Activated gamma-delta T cell treated with Interleukin-2 at 50 U/mL for 16 hours (primary cell): ENCODE measurements at places on chromosomes 13 and 19.

DNA sequence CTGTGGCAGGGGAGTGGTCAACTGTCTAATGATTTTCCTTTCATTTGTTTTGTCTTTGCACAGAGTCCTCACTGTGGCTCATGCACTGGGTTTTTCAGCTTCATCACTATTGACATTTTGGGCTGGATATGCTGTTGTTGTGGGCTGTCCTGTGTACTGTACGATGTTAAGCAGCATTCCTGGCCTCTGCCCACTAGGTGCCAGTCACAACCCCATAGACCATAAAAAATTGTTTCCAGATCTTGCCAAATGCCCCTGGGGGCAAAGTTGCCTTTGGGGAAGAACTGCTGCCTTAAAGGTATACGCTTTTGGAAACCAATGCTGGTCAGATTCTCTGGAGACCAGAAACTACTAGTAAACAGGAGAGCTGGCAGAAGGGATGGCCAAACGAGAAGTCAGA is 310.4 kb downstream of the SPRY2 start:
- DNase-seq = no peak

DNA sequence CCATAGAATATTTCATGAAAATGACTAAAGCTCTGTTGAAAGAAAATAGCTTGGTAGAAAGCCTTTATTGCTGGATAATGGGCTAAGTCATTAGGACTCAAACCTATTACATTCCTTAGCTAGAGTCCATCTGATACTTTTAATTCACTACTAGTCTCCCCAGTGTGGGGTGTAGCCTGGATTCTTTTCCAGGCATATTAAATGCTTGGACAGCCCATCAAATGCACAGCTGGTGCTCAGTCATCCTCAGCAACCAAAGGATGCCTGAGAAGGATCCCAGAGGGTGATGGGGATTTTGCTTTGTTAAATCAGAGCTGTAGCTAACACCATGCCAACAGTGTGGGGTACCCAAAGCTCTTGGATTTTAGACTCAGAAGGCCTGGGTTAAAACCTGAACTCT is 153.5 kb downstream of the DLEU7 start:
- DNase-seq = no peak

GRCh38 chr19:58572026-58572817 is 913 bp downstream of the MZF1 start:
- DNase-seq = no peak

DNA sequence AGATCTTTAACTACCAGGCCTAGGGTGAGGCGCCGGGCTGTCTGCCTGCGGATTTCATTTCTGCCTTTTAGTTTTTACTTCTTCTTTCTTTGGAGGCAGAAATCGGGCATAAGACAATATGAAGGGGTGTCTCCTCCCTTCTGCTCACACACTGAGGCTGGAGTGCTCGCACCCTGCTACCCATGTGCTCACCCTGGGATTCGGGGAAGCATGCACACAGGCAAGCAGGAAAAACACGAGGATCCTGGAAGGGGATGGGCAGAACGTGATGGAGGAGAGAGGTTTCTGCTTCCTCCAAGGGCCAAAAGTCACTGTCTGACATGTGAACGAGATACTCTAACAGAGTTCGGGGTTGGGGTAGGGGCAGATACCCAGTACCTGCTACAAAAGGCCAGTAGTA is 28.4 kb downstream of the ZNF823 start:
- DNase-seq = no peak

DNA sequence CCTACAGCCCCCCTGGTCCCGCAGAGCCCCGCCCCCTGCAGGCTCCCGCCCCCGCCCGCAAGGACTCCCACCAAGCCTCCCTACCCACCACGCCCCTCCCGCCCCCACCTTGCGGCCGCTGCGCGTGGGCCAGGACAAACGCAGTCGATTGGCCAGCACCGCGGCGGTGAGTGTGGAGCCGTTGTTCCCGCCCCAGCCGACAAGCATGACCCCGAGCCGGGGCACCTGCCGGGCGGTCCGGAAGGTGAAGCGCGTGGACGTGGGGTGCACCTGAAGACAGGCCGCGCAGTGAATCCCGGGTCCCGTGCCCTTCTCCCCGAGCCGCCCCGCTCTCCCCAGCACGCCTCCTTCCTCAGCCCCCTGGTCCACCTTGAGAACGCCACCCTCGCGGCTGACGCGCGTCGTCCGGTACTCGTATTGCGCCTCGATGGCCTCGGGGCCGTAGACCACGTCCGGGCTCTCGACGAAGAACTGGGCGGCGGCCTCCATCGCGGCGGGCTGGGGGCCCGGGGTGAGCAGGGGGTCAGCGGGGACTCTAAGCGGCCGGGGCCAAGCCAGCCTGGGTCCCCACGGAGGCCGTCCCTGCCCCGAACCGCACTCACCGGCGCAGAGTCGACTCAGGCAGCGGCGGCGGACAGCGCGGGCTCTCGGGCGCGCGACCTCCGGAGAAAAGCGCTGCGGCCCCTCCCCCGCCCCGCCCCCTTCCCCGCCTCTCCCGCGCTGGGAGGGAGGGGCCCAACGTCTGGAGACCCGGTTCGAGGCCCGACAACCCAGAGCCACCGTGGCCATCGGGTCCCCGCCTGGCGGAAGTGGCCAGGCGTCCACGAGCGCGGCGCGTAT is at the start of gene ISYNA1:
Gene ISYNA1 (minus strand): TSS at position 643 of the 840 bp plus-strand sequence. CDS start 154 bp downstream, at position 489.
- DNase-seq = peak; percentile 54

- no peak for DNase-seq
Measured at GRCh38 chr19:18153556-18154134, 682 bp downstream of the PIK3R2 start.

DNA sequence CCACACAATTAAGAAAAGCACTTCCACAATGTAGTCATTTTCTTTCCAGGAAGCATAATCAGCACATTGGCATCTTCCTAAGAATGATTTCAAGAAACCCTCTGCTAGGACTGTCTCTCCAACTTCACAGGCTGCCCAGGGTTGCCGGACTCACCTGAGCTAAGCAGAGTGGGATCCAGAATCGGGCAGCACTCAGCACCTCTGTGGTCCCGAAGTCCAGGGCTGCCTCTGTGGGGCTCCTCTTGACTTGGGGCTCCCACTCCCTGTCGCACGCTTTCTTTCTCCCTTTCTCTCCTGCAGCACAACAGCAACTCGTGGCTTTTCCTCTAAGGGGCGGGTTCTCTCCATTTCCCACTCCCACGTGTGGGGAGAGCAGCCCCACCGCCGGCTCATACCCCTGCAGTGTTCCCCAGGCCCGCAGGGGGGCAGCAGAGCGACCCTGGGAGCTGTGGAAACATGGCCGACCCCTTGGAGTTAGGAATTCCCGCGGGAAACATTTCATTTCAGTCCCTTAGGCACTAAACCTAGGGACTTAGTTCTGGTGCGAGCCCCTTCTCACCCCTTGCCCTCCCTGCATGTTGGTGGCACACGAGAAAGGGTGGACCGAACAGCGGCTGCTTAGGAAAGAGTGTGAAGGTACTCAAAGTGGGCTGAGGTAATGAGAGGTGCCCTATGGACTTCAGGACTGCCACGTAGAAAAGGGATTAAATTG is at the start of gene TMEM272:
Gene TMEM272 (minus strand): TSS at position 316 of the 712 bp plus-strand sequence. CDS start 6,647 bp downstream, outside the sequence.
- peak; percentile 38 for DNase-seq

- DNase-seq = peak; percentile 96
Measured at GRCh38 chr19:2050991-2051772, at the start of gene MKNK2. TSS of gene MKNK2 (minus strand) at chr19:2051244. CDS start at chr19:2050851, 393 bp downstream.

DNA sequence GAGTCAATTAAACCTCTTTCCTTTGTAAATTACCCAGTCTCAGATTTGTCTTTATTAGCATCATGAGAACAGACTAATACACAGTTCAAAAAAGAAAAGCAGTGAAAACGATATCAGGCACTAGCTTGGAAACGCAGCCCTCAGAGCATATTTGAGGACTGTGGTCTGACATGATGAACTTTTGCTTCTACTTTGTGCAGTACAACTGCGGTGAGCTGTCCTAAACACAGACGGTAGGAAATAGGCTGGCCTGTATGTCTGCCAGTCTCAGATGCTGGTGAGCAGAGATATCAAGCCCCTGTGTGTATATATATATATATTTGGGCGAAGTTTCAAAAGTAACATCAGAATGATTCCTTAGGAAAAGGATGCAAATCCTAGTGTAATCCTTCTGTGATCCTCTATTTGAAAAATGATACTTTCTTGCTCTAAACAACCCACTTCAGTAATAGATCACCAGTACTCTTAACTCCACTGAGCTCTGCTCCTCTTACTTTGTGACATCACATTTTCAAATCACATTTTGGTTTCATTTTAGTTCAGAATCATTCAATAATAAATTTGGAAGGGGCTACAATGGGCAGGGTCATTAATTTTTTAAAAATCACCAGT is 74.4 kb downstream of the TNFRSF19 start:
- DNase-seq = no peak

GRCh38 chr19:17883627-17884410 is 12.1 kb downstream of the SLC5A5 start:
- no peak for DNase-seq

GRCh38 chr19:16463991-16464575 is 7.7 kb downstream of the EPS15L1 start:
- DNase-seq = no peak

- DNase-seq = no peak
Measured at GRCh38 chr19:48756686-48757085, 1.4 kb downstream of the FGF21 start.

DNA sequence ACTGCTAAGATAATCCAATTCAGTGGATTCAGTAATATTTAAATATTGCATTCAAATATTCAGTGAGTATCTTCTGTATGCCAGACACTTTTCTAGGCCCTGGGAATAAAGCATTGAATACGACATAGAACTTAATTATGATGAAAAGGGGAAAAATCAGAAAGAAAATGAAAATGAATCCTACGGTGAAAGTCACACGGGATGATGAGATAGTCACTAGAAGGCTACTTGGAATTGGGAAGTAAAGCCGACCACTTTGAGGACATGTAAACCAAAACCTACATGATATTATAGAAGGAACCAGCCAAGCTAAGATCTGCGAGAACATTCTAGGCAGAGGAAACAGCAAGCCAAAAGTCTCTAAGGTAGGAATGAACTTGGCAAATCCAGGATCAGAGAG is 10.1 kb downstream of the DPY19L3 start:
- no peak for DNase-seq

DNA sequence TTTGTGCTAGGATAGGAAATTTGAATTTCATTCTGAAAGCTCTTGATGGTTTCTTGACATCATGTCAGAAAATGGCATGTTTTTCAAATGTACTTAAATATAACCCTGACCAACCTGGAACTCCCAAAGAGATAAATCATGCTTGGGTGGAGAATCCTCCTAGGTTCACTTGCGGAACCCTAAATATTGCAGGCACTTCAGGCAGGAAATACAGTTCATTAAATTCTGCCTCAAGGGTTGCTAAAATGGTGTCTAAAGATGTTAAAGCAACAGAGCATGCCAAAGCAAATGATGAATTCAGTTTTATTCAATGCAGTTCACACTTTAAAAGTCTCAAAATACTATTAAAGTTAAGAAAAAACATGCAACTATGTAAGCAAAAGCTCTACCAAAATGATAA is 415.9 kb downstream of the SLITRK6 start:
- DNase-seq = no peak

- DNase-seq = no peak
Measured at GRCh38 chr13:80374444-80374843, 33.5 kb upstream of the SPRY2 start.

DNA sequence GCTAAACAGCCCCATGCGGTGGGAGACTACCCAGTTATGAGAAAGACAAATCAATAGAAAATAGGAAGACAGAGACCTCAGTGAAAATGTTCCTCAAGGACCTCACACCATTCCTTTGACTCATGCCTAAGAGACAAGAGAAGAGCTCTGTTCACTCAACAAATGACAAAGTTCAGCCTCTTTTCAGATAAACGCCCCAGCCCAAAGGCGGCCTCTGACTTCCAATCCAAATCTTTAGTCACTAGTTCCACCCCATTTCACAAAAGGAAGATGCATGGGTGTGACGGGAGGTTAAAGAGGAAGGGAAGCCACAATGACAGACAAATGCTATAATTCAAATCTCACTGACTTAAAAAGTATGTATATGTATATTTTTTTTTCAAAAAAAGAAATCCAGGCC is 8.1 kb downstream of the CARS2 start:
- DNase-seq = no peak

DNA sequence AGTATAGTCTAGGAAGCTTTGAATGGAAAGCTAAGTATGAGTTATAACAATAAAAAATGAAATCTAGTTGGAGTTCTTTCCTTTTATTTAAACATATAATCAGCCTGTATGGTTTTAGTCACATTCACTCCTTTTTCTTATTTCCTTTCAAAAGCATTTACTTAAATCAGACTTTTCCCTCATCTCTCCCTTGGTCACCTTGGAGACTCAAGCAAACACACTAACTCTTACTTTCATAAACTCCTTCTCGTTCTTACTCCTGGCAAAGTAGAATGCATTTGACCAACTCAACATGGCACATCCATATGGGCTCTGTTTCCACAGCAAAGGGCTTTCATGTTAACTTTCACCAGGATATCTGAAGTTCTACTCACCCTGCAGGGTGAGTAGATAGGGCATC is 400.0 kb downstream of the LMO7 start:
- DNase-seq = no peak

GRCh38 chr19:18906605-18907519 is 10.9 kb upstream of the CERS1 start:
- DNase-seq = no peak

- peak; percentile 85 for DNase-seq
Measured at GRCh38 chr19:3061182-3062161, 823 bp downstream of the TLE5 start.

DNA sequence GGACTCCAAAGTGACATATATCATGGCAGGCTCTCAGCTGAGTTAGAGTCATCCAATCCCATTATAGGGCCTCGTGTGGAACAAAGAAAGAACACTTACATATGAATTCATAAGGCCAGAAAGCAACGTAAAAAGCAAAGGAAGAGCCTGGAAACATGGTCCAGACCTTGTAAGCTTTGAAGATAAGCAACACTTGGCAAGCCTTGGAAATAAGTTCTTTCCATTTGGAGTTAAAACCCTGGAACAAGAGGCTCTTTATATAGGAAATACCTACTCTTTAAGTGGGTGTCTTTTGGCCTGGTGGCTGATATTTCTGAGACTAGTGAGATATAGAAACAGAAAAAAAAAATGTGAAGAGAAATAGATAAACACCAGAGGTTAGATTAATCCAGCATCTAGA is 49.4 kb downstream of the ZAR1L start:
- no peak for DNase-seq

DNA sequence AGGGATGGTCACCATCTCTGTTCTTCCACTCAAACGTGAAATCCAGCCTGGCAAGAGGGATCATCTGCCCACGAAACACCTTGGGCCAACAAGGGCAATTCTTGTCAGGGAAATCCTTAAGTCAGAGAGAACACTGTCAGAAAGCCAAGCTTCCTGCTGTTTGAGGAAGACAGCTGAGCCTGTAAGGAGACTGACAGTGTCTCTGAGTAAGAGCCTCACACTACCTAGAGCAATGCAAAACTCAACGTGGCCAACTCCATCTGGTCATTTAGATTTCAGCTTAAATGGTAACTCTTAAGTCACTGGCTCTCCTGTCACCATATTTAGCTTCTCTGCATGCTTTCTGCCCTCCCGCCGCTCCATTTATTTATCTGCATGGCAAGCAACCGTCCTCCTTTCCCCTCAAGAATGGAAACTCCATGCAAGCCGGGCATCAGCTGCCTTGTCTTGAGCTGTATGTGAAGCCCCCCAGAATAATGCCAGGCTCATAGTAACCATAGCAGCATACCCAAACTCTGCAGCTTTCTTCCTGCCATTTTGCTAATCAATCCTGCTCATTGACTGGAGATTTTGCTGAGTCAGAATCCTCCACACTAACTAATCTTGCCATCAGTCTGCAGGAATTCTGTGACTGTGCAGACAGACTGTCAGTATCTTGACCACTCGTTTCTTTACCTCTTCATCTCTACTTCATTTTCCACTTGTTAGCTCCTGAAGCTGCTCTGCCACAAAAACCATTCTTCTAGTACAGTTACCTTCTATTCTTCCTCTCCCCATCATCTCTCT is 159.8 kb downstream of the IRS2 start:
- DNase-seq = no peak
